ENCODE measurements at places on chromosomes 3 and 15. TPM values are rescaled to one million over a fixed set of nuclear protein-coding genes. Genes with fewer than 3 reads are reported as not detected.

The ITIH4 gene
- total RNA-seq: 37.1 TPM

The FAM98B gene
- total RNA-seq: 19.4 TPM

The CADM2 gene
- 6.9 TPM for total RNA-seq

The FILIP1L gene
- 136 TPM for total RNA-seq

The CCR8 gene
- total RNA-seq: not detected

The GMPPB gene
- total RNA-seq: 47.2 TPM

The AADAC gene
- not detected for total RNA-seq

The LRTM1 gene
- total RNA-seq: not detected

The LDHAL6B gene
- total RNA-seq: not detected

The GOLGA8S gene
- 0.65 TPM for total RNA-seq

The RTP4 gene
- 10.6 TPM for total RNA-seq

The PLOD2 gene
- total RNA-seq: 17.7 TPM

The ARGFX gene
- total RNA-seq: not detected

The MAPKAPK3 gene
- total RNA-seq: 34.8 TPM

The SERP1 gene
- 100 TPM for total RNA-seq

Measured in ureter (tissue), 1 donor.